ENCODE measurements at places on chromosomes 5 and 9.

- DNase-seq = no peak
These were observed 45.9 kb downstream of the PSMB7 start for GRCh38 chr9:124369231-124369797.

GRCh38 chr5:178590924-178591423, 781 bp upstream of the COL23A1 start:
- DNase-seq = no peak

- no peak for DNase-seq
These were observed 77.2 kb upstream of the AGXT2 start for GRCh38 chr5:35124932-35125331.

DNA sequence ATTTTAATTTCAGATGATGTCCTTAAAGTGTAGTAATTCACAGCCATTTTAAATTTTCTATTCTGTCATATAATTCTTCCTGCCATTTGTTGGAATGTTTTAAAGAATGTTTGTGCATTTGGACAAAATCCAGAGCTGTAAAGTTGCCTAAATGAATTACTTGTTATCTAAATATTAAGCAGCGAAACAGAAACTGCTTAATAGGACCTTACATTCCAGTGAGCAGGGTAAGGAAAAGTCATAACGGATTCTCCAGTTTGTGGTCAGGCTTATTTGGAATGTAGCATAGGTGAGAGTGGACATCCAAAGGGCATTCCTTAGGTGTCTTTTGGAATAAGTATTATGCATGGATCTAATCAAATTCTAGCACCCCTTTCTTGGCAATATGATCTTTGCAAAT, 410.4 kb upstream of the PTPRD start:
- no peak for DNase-seq

DNA sequence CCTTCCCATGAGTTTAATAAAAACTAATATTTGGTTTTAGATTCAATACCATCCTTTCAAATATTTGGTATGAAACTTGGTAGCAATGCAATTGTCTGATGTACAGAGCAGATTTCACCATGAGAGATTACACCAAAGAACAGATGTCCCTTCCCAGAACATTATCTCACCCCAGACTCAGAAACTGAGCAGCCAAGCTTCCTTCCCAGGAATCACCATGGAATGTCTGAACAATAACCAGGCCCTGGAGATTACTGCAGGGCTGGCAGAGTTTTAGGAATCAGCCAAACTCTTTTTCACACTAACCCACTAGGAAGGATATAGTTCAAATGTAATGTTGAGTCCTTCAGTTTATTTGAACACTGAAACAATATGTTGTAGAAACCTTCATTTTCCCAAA, 23.9 kb downstream of the CLTA start:
- DNase-seq = no peak
